ENCODE measurements at places on chromosomes 13 and 19.
A peak's percentile ranks its signal among the peaks of the same experiment; 100 is the strongest.

- no peak for DNase-seq
Observed at GRCh38 chr13:74442751-74443150, 308.5 kb upstream of the KLF12 start.

DNA sequence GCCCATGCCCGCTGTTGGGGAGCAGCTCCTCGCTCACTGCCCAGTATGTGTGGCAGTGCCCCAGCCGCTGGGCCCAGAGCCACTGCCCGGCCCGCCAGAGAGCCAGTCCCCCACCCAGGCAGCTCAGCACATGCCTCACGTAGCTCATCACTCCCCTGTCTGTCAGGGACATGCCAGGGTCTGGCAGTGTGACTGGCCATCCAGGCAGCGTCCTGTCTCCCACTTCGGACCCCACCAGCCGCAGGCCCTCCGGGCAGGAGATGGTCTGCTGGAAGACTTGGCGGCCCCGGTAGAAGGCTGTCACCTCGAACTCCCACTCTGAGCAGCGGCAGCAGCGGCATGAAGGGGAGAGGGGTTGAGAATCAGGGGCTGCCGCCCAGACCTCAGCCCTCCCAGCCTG lies 3.6 kb downstream of the IRF3 start:
- no peak for DNase-seq

DNA sequence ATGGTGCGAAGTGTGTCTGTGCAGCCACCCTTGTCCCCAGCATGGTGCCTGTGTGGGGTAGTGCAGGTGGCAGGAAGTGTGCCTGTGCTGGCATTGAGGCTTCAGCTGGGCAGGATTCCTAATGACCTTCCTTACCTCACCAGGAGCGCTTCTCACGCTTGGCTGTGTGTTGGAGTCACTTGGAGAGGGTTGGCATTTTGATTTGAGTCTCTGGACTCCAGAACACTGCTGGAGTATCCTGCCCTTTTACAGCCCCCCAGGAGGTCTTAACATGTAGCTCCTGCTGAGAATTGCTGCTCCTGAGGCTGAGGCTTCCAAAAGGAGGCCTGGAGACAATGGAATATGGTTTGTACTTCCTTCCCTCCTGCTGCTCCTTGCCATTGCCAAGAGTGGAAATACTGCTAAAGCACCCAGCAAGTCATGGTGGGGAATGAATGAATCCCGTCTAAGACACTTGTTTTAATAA lies 87.1 kb downstream of the ARHGEF7 start:
- DNase-seq, result no peak

- DNase-seq, result peak; percentile 55
Observed at GRCh38 chr13:76014406-76015318, 378.5 kb downstream of the LMO7 start.

- DNase-seq, result no peak
Observed at GRCh38 chr13:95185851-95186250, 115.4 kb downstream of the ABCC4 start.

- DNase-seq, result no peak
Observed at GRCh38 chr13:25132751-25133390, 36.9 kb downstream of the PABPC3 start.

DNA sequence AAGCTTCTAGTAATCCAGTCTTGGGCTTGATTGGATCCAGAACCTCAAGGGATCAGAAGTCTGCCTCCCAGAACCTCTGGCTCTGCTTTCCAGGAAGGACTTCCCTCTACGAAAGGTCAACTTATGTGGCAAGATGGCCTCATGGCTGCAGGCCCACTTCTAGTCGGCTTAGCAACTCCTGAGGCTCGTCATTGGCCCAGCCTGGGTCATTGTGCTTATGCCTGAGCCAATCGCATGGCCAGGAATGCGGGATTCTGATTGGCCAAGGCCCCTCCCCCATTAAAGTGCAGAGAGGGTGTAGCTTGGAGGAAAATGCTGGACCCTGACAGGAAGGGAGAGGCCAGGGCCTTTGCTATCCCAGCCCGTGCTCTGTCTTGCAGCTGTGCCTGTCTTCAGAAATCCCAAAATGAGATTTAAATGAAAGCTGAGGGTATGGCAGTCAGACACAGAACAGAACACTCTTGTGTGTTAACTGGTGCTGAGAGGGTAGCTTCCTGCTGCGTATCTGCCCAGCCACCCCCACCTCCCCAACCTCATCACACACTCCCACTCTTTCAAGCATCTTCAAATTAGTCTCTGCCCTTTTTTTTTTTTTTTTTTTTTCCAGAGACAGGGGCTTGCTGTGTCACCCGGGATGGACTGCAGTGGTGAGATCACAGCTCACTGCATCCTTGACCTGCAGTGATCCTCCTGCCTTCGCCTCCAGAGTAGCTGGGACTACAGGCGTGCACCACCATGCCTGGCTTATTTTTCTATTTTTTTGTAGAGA lies 5.5 kb upstream of the CCNE1 start:
- peak; percentile 13 for DNase-seq

DNA sequence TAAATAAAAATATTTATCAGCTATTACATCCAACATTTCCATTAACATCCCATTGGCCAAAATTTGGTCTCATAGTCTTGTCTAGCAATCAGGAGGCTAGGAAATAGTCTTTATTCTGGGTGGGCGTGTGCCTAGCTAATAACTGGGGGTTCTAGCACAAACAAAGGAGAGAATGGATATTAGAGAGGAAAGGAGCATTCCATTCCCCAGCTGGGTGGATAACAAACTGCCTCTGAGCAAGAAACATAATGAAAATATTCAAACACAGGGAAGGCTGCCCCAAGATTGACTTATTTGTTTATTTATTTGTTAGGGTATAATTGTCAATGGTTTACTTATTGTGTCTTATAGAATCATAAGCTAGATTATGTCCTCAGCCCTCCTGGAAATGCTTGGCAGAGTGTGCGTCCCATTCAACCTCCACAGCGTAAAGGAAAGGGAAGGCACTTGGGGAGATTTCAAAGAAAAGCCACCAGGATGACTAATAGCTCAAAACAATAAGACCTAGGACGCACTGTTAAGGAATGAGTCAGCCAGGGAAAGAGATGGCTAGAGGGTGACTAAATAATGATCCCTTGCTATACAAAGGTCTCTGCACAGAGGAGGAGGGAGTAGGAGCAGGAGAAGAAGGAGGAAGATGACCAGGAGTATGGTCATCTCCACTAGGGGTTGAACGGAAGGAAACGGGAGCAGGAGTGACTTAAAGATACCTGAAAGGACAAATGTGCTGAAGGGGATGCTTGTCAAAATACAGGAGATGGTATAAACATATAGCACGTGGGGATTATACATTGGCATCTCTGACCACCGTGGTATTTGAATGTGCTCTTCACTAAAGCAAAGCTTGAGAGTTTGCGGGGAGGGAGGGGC lies 23.5 kb upstream of the USP12 start:
- peak; percentile 95 for DNase-seq

- DNase-seq, result no peak
Observed at GRCh38 chr13:110705356-110705825, 525 bp downstream of the CARS2 start.

- no peak for DNase-seq
Observed at GRCh38 chr19:53507523-53508442, 30.2 kb upstream of the ZNF331 start.

GRCh38 chr13:43303033-43303729 lies 279.8 kb downstream of the DNAJC15 start:
- peak; percentile 74 for DNase-seq

DNA sequence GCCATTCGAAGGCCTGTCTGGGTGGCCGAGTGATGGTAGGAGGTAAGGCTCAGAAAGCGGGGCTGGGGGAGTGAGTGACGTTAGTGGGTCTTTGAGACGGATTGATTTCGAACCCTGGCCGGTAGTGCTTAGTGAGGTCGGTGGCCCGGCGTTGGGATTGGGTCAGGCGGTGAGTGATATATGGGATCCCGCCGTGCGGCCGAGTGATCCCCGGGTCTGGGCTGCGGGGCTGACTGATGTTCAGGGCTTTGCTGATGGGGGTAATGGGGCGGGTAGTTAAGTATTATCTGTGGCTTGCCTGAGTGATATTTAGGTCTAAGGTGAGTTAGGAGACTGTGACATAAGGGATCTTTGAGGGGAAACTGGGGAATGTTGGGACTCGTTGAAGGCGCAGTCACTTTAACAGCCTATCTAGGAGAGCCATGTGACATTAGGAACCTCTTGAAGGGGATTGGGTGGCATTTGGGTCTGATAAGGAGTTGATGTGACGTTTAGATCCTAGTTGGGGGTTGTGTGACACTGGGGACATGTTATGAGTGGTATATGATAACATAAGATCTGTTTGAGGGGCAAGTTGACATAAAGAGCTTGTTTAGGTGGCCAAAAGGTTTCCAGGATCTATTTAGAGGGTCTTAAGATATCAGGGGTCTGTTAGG lies 543 bp downstream of the PSMC4 start:
- DNase-seq, result no peak

DNA sequence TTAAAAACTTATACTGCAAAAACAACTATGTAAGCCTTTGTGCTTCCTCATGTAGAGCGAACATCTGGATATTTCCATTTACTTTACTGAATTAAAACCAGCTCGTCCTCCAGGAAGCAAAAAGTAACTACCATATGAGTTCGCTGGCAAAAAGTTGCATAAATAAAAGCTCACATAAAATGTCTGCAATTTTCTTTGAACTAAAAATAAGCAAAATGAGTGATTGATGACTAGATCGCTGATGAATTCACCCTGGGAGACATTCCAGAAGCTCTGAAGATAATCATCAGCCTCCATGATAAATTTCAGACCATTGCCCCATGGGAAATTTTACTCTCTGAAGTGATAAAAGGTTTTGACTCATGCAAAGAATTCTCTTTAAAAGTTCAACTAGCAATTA lies 67.3 kb upstream of the SACS start:
- peak; percentile 98 for DNase-seq

GRCh38 chr13:82747291-82747690 lies 1135.0 kb downstream of the SLITRK1 start:
- peak; percentile 29 for DNase-seq

DNA sequence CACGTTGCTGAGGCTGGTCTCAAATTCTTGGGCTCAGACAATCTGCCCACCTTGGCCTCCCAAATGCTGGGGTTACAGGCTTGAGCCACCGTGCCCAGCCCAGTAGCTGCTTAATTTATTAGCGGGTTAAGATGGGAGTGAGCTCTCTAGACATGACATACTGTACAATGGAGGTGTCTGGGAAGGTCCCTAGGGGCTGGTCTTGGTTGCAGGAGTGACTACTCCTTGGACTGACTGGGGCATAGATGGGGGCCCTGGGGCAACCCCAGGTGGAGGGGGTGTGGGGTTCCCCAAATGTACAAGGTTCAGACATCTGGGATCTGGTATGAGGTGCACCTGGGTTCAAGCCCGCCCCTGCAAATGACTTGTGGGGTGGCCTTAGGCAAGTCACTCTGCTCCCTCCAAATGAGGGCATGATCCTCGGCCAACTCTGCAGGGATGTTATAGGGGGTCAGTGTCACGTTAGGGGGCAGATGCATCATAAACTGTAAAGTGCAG lies 12.8 kb downstream of the CIB3 start:
- DNase-seq, result no peak

GRCh38 chr19:40666803-40667438 lies 23.5 kb downstream of the NUMBL start:
- no peak for DNase-seq

GRCh38 chr19:3482507-3483225 lies 575 bp downstream of the SMIM44 start:
- DNase-seq, result no peak

Data from fibroblast of skin of back (primary cell).